ENCODE measurements at places on chromosomes 12 and 14.

DNA sequence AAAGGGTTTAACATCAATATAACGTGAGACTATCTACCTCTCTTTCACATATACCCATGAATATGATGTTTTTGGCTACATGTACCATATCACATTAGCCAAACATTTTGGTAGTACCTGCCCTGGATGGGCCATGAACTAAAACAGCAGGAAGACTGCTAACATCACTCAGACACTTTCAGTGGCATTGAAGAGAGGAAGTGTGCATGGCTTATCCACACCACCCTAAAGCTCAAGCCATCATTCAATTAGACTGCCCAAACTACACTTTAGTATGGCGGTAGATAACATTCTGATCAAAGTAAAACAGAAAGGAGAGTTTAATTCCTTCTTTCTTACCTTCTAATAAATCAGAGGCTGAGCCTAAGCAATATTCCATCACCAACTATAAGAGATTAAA, 103.0 kb downstream of the PEBP1 start:
- no peak for DNase-seq

- no peak for DNase-seq
Measured at GRCh38 chr12:53616950-53617349, 9.2 kb downstream of the ATF7 start.

DNA sequence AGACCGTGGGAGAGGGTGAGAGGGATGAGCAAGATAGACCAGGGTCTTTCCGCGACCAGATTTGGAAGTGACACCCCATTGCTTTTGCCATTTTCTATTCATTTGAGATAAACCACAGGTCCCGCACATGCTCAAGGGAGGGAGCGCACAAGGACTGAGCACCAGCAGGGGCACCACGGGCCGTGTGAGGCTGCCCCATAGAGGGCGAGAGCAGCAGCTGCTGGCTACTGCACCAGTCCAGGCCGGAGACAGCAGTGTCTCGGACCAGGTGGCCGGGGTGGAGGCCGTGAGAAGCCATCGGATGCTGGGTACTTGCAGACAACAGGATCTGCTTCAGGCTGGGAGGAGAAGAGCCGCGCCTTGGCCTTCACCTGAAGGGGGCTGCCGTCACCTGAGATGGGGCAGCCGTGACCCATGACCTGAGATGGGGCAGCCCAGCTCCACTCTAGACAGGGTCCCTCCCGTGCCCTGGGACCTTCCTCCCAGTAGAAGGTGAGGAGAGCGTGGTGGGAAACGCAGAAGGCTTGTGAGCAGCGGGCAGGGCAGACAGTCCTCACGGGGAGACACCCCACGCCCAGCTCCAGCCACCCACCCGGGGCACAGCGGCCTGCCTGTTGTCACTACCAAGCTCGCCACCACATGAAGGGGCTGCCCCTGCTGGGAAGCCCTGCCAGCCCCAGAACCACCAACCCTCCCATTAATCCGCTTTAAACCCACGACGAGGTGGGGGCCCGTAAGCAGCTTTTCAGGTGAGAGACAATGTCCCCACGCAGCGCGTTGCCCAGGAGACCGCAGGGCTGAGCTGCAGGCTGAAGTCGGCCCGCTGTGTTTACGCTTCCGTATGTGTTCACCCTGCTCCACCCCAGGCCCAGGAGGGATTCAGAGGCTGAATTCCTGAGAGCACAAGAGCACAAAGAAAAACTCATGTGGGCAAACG, 61.7 kb upstream of the FBRSL1 start:
- no peak for DNase-seq

DNA sequence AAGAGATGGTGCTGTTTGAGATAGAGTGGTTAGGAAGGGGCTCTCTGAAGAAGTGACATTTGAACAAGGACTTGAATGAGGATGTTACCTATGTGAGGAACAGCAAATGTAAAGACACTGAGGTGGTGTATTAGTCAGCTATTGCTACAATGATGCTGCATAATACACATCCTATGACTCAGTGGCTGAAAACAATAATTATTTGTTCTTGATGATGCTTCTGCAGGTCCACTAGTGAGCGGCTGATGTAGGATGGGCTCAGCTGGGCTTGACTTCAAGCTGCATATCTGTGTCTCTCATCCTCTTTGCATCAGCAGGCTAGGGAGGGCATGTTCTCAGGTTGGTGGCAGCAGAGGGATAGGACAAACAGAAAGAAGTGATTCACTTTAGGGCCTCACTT, 21.4 kb upstream of the CLMN start:
- no peak for DNase-seq

- DNase-seq, result no peak
Measured at GRCh38 chr14:100476012-100476822, 111.0 kb downstream of the BEGAIN start.

DNA sequence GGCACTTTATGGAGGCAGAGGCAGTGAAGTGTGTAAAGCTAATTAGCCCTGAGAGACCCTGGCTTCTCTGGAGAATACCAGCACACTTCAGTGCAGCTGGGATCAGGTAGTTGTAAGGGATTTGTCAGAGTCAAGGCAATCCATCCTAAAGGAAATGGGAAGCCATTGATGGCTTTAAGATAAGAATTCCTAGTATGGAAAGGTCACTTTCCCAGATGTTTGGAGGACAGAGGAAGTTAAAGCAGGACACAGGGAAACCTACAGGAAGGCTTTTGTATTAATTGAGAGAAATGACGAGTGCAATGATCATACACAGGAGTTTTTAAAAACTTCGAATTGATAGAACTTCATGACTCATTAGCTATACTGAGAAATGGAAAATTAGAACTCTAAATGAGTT, 254.4 kb downstream of the SLC16A7 start:
- DNase-seq, result no peak

DNA sequence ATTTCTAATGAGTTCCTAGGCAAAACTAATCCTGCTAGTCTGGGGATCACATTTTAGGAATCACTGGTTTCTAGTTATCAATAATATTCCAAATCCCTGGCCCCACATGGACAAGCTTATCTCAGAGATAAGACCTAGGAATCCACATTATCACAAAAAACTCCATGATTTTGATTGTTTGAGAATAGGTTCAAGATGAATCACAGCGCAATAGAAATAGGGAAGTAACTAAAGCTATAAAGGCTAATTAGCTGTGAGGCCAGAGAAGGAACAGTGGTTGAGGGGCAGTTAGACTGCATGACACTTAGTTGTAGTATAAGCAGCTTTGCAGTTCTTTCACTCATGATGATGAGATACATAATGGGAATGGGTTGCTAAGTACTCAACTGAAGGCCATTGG, 13.1 kb upstream of the ATP5F1B start:
- DNase-seq, result no peak

GRCh38 chr14:88204221-88204620, 118.8 kb downstream of the KCNK10 start:
- DNase-seq, result no peak

- no peak for DNase-seq
Measured at GRCh38 chr12:1213618-1214205, 222.7 kb downstream of the ERC1 start.

DNA sequence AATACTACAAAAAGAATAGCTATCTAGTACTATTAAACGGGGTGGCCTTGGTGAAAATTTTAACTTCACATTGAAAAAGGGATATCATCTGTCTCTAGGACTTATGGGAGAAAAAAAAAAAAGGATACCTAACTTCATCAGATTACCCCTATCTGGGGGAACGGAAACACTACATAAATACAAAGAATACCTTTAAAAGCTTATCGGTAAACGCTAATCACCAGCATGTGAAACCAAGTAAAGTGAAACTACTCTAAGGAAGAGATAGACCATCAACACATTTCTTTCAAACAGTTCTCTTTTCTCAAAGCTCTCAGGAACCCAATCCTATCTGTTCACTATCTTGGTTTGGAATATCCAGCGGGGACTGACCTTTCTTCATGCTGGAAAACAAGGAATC, 3.5 kb downstream of the KICS2 start:
- no peak for DNase-seq

- no peak for DNase-seq
Measured at GRCh38 chr14:103087343-103087835, 3.4 kb downstream of the LBHD2 start.

DNA sequence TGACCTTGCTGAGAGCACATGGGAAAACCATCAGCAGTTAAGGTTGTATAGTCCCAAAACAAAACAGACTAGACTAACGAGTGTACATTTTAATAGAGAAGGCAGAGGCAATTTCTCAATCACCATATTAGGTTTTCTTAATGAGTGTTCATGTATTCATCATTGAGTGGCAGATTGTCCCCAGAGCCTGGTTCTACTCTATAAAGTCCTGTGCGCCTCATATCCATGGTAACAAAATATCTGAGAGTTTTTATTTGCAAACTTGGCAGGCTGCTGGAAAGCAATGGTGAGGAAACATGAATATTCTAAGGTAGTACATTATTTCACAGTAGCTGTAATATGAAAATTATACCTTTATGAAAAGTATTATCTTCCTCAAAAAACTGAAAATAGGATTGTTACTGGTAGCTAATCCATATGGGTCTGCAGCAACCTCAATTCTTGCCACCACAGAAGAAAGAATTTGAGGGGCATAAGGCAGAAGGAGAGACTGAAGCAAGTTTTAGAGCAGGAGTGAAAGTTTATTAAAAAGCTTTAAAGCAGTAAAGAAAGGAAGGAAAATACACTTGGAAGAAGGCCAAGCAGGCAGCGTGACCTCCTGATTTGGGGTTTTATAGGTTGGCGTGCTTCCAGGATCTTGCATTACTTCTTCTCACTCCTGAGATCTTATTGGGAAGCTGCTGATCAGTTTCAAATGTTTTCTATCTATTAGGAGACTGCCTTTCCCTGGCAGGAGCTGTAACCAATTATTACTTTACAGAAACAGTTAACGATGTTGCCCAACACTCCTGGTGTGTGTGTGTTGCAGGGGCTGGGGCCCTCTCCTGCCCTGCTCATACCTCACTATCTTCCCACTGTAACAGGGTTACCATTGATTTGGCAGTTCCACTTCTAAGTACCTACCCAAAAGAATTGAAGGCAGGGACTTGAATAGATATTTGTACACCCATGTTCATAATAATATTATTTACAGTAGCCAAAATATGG, 154.0 kb upstream of the NUDT4 start:
- DNase-seq, result no peak

DNA sequence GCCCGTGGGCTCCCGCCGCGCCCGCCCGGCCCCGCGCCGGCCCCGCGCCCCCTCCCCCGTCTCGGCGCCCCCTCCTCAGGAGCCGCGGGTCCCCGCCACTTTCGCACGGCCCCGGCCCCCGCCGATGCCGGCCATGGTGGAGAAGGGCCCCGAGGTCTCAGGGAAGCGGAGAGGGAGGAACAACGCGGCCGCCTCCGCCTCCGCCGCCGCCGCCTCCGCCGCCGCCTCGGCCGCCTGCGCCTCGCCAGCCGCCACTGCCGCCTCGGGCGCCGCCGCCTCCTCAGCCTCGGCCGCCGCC, 263 bp downstream of the RCOR1 start:
- DNase-seq, result no peak

- no peak for DNase-seq
Measured at GRCh38 chr12:124515981-124516380, 51.4 kb downstream of the NCOR2 start.

GRCh38 chr12:57377103-57377840, 53.6 kb downstream of the R3HDM2 start:
- DNase-seq, result no peak

DNA sequence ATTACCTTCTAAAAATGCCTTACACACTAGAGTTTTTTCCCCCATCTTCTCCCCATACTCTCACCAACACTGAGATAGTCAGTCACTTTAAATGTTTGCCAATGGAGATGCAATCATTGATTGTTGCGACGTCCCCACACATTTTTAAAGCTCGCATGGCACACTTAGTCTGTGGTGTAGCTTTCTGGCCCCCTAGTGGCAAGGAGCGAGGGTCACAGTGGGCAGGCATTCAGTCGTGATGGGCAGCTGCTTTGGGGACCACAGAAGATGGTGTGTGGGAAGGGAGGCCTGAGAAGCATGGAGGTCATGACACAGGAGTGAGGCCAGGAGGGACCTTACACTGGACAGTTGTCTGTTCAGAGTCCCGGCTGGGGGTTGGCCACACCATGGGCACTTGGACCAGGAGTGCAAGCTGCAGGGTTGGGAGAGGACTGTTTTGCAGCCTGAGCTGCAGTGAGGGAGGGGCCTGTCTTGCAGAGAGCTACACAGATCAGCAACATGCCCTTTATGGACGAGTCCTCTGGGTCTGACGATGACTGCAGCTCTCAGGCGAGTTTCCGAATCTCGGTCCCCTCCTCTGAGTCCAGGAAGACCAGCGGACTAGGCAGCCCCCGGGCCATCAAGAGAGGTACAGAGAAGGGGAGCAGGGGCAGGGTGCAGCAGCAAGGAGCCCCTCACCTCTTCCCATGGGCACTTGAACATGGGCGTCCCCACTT, 28.6 kb downstream of the PIGH start:
- DNase-seq, result peak; percentile 50

DNA sequence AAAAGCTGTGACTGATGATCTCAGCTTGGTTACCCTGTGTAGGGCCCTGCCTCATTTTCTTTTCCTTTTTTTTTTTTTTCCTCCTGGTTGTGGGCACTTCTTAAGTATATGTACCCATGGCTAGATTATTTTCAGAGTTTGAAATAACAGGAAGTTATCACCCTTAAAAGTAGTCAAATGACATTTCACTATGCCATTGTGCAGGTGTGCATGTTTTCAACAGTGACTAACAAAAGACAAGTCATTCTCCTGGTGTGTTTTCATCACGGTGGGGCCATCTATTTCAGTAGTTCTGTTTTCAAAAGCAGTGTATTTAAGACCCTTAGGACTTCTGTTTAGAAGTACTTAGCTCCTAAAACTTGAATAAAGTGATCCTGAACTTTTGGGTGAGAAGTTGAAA, 15.0 kb downstream of the GABARAPL1 start:
- DNase-seq, result no peak

GRCh38 chr12:118055865-118056773, 4.9 kb downstream of the WSB2 start:
- no peak for DNase-seq

- DNase-seq, result no peak
Measured at GRCh38 chr14:74357585-74357984, 9.3 kb downstream of the VRTN start.

DNA sequence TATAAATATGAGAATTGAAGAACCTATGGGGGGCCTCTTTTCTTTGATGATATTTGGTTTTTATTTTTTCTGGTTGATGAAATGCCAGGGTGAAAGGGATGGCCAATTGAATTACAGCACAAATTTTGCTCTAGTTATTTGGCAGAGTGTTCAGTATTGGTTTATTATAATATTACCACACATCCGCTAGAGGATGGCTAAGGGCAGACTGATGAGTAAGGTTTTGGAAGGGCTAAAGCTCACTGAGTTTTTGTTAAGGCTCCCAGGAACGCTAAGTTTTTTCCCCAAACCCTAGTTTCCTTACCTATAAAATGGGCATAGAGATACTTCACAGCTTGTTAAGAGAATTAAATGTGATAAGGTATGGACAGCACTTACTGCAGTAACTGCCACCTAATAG, 34.3 kb upstream of the LRRC10 start:
- no peak for DNase-seq

GRCh38 chr12:124344526-124344925, 49.6 kb downstream of the RFLNA start:
- no peak for DNase-seq

DNA sequence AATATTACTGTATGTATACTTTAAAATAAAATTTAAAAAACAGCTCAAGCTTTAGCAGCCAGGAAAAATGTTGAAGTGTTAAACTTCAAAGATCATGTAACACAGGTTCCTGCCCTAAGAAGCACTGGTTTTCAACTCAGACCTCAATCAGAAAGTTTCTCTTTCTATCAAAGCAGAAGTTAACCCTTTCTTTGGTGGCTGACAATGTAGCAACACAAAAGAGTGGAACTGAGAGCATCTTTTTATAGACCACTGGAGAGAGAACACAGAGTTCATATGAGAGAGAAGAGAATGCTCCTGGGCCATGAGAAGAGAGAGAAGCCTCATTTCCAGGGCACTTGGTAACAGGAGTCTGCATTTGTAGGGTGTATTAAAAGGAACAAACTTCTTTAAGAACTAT, 42.2 kb upstream of the KTN1 start:
- DNase-seq, result no peak

All from T follicular helper cell (primary cell).